ENCODE measurements at places on chromosomes 16 and 17.

GRCh38 chr17:30969989-30970830 lies 629 bp upstream of the RNF135 start:
- no peak for DNase-seq

- DNase-seq: no peak
These were observed 15.2 kb upstream of the TOX3 start for GRCh38 chr16:52561910-52562741.

DNA sequence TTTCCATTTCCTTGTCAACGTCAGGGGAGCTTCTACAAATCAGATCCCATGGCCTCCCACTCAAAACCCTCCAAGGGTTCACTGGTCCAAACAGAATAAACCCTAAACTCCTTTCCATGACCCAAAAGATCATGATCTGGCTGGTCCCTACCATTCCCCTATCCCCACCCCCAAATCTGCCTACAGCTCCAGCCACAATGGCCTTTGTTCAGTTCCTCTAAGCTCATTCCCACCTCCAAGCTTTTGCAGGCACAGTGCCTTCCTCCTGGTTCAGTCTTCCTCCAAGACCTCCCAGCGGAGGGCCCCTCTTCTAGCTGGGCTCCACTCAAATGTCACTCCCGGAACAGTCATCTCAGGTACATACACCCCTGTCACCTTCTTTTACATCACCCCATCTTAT lies 2.0 kb downstream of the GPRC5B start:
- no peak for DNase-seq

DNA sequence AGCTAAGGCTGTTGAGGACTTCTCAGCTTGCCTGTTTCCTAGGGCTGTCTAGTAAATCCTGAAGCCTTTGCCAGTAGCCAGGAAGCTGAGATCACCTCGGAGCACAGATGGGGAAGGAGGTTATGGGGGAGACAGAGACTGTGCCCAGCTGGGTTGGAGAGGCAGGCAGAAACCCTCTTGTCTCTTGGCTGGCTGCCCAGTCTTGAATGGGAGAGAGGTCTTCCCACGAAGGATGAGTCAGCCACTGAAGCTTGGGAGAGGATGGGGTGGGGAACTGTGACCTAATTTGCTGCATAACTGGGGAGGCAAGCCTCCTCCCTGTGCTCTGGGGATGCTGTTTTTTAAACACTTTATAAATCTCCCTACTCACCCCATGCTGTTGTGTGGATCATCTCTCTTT lies 69.8 kb downstream of the SHISA9 start:
- DNase-seq: no peak

- DNase-seq: peak; percentile 75
These were observed 4.2 kb downstream of the GIT1 start for GRCh38 chr17:29585080-29585751.

DNA sequence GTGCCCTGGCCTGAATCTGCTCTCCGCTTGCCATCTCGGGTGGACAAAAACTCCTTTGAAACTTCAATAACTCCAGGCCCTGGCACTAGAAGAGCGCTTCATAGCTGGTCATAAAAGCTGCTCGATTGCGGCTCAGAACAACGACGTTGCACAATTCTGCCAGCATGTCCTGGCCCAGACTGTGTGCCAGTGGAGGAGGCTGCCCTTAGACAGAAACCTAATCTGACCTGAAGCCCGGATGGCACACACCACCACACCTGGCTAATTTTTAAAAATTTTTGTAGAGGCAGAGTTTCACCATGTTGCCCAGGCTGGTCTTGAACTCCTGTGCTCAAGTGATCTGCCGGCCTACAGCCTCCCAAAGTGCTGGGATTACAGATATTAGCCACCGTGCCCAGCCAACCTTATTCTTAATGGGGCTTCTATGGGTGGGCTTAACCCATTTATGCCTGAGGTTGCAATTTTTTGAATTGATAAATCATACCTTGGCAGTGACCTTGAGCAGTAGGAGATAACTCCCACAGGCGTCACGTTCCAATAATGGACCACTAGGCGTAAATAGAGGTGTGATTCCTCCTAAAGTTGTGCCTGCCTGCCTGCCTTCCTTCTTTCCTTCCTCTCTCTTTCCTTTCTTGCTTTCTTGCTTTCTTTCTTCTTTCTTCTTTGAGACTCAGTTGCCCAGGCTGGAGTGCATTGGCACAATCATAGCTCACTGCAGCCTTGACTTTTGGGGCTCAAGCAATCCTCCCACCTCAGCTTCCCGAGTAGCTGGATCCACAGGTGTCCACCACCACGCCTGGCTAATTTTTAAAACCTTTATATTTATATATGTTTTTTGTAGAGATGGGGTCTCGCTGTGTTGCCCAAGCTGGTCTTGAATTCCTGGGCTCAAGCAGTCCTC lies 1.1 kb upstream of the PPL start:
- DNase-seq: no peak

DNA sequence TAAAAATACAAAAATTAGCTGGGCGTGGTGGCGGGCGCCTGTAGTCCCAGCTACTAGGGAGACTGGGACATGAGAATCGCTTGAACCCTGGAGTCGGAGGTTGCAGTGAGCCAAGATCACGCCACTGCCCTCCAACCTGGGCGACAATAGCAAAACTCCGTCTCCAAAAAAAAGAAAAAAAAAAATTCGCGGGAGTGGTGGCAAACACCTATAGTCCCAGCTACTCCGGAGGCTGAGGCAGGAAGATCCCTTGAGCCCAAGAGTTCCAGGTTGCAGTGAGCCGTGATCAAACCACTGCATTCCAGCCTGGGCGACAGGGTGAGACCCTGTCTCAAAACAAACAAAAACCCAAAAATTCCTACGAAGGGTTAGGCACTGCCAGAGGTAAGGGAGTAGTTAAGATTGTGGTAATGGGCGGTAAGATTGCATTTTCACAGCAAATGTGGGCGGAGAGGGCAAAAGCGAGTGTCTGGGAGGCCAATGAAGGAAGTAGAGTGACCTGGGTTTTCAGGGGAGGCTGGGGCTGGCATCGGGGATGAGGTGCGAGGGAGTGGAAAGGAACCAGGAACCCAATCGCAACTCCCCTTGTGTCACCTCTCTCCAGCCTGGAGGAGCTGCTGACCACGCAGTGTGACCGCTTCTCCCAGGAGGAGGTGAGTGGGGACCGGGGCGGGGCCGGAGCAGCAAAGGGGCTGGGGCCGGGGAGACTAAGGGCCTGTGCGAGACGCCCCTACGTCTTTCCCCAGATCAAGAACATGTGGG lies 2.6 kb downstream of the MYL11 start:
- DNase-seq: peak; percentile 49

- no peak for DNase-seq
These were observed 97.1 kb upstream of the NOL11 start for GRCh38 chr17:67620636-67621035.

GRCh38 chr16:75109732-75110243 lies 6.8 kb downstream of the LDHD start:
- DNase-seq: peak; percentile 87

- DNase-seq: no peak
These were observed 5.7 kb upstream of the NME1 start for GRCh38 chr17:51147650-51148049.

DNA sequence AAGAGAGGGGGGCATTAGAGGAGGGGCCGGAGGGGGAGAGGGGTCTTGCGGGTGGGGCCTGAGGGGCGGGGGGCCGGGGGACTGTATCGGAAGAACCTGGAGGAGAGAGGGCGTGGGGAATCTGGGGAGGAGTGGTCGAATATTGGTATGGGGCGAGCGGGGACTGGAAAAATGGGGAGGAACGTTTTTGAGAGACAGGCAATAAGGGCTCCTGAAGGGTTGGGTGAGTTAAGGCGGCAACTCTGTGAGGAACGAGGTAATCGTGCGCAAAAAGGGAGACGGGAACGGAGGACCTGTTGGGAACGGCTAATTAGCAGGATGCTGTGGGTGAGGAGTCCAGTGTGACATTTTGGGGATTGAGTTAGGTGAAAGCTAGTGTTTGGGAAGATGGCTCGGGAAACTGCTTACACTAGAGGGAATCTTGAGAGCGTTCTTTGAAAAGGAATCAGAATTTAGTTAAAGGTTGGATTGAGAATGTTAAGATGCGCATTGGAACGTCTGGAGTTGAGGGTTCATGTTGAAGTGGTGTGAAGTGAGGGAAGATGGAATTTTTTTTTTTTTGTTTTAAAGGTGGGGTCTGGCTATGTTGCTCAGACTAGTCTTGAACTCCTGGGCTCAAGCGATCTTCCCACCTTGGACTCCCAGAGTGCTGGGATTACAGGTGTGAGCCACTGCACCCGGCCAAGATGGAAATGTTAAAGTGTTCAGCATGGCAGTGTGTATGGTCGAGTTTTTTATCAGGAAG lies 662 bp downstream of the WIPF2 start:
- DNase-seq: no peak

DNA sequence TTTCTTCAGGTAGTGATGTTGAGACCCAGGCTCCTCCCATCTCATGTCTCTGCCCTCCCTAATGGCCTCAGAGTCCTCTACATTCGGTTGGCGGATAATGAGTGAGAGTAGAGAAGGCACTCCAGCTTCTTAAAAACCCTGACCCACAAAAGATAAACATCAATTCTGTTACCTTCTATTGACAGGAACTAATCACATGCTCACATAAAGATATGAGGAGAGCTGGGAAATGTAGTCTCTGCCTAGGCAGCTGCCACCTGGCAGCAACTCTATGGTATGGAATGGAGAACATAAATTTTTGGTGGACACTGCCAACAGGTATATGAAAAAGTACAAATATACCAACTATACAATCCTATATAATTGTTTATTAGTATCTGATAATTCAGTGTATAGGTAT lies 110.7 kb upstream of the HLF start:
- no peak for DNase-seq

DNA sequence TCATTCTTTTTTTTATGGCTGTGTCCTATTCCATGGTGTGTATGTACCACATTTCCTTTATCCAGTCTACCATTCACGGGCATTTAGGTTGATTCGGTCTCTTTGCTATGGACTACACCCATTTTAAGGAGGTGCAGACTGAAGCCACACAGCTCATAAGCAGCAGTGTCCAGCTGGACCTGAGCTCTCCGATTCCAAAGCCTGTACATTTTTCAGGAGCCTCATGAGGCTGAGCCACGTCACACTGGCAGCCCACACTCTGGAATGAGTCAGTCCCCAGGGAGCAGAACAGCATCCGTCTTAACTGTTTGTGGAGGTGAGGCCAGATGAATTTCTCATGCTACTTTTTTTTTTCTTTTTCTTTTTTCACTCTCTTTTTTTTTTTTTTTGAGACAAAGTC lies 116.1 kb downstream of the C16orf95 start:
- peak; percentile 70 for DNase-seq

- no peak for DNase-seq
These were observed 788 bp downstream of the METTL22 start for GRCh38 chr16:8622315-8622656.

DNA sequence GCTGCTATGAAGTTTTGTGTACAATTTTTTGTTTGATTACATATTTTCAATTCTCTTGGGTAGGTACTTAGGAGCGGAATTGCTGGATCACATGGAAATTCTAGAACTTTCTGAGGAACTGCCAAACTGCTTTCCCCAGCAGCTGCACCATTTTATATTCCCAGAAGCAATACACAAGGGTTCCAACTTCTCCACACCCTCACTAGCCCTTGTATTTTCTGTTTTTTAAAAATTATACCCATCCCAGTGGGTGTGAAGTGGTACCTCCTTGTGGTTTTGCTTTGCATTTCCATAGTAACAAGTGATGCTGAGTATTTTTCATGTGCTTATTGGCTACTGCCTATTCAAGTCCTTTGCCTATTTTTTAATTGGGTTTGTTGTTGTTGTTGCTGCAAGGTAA lies 20.9 kb downstream of the NACA2 start:
- no peak for DNase-seq

DNA sequence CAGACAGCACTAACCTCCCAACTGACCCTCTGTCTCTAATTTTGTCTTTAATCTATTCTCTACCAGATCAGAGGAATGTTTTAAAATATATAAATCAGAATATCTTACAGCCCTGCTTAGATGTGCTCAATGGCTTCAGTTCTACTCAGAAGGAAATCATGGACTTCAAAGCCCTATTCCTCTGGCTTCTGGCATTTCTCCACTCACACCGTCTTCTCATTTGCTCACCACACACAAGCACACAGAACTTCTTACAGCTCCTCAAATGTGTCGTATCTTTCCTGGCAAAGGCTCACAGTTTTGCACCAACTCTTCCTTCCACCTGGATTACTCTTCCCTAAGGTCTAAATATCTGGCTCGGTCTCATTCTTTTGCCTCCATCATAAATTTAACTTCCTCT lies 71.6 kb upstream of the NUDT7 start:
- DNase-seq: no peak

DNA sequence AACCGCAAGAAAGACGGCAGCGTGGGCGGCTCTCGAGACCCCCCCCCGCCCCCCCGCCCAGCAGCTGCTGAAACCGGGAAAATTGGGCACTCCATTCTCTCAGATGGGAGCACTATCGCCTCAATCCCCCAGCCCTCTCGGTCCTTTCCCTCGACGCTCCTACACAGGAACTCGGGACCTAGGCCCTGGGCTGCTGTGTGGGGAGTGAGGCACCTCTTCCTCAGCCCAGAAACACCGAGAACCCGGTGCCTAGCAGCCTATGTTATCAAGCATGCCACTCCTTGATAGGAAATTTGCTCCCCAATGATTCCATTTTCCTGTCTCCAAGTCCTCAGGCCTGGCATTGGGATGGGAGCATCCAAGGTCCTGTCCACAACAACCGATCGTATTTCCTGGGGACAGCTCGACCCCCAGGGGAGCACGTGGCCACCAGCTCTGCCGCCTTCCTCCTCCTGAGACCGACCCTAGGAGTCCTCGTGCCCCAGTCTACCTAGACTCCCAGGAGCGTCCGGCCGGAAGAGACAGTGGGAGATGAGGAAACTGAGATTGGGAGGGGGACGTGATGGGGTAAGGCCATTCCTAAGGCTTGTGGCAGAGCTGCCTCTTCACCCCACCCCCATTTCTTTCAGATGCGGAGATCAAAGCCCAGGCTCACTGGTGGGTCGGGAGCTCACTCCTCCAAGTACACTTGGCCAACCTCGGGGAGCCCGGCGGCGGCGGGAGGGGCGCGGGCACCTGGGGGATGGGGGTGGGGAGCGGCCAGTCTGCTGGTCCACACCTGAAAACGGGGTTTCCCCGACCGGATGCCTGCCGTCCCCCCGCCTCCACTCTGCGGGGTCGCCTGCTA lies 17.5 kb upstream of the CBX8 start:
- no peak for DNase-seq

DNA sequence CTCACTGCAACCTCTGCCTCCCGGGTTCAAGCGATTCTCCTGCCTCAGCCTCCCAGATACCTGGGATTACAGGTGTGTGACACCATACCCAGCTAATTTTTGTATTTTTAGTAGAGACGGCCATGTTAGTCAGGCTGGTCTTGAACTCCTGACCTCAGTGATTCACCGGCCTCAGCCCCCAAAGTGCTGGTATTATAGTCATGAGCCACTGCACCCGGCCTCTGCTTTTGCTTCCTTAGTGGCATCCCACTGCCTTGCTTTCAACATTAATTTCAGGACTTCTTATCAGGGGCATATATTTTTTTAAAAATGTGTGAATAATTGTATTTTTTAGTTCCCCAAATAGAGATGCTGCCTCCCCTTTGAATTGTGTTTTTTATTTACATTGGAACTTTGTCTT lies 98.8 kb downstream of the SYCE1L start:
- DNase-seq: no peak

- DNase-seq: no peak
These were observed 6.7 kb upstream of the B9D1 start for GRCh38 chr17:19369107-19369778.
